ENCODE measurements at places on chromosomes 16 and 17.

- no peak for DNase-seq
Measured at GRCh38 chr17:68661265-68662036, 60.3 kb upstream of the FAM20A start.

DNA sequence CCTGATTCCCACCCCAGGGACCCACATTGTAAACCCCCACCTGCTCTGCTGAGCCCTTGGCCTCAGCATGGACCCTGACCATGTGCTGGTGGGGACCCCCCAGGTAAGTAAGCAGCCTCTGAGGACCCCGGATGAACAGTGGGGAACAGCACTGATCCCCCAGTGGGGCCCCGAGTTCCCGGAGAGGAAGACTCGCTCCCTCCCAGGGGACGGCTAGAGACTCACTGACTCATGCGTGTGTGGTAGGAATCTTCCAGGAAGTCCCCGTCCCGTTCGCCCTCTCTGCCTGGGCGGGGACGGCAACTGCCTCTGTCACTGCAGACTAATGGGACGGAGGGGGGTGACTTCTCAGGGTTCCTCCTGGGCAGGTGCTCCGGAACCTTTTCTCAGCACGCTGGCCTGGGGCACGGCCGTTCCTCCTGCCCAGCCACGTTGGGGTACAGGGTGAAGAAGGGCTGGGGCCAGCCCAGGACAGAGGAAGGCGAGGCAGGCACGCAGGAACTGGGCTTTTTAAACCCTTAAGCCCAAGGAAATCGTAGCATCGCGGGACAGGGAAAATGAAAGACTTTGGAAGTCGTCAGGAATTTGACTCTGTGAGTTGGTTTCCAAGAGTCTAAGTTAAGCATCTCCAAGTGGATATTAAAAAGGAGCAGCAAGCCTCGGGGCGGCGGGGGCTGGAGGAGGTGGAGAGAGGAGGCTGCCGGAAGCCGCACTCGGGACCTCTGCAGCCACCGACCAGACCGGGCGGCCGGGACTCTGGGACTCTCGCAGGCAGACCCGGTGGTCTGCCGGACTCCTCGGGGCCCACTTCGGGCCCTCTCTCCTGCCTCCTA, 178.7 kb downstream of the SEC14L1 start:
- DNase-seq: peak; percentile 42

- DNase-seq: no peak
Measured at GRCh38 chr17:48202959-48203358, 95.4 kb downstream of the SNX11 start.

GRCh38 chr17:59387351-59388068, 56.1 kb downstream of the YPEL2 start:
- no peak for DNase-seq

DNA sequence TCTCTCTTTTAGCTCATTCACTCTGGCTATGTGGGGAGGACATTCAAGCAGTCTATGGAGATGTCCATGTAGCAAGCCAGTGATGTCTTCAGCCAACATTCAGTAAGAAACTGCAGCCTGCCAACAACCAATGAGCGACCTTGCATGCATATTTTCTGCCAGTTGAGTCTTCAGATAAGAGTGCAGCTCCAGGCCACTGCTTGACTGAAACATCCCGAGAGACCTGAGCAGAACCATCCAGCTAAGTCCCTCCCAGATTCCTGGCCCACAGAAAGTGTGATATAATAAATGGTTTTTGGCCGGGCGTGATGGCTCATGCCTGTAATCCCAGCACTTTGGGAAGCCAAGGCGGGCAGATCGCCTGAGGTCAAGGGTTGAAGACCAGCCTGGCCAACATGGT, 10.5 kb upstream of the C17orf58 start:
- no peak for DNase-seq

DNA sequence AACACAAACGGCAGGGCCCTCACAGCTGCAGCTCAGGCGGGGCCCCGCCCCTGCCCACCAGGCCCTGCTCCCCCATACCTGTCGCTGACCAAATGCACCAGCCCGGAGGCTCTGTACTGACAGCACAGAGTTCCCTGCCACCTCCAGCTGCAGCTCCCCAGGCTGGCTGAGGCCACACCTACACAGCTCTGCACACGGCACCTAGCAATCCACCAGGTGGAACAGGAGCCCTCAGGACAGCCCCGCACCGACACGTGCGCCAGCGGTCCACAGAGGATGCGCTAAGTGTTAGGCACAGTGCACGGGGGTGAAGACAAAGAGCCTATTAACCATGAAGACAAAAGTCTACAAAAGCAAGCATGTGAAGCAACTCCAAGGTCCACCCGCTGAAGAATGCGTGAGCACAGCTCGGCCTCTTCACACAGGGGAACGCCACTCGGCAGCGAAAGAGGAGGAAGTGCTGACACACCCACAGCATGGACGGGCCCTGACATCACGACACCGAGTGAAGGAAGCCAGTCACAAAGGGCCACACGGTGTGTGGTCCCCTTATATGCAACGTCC, 5.4 kb downstream of the ZCCHC14 start:
- DNase-seq: no peak

DNA sequence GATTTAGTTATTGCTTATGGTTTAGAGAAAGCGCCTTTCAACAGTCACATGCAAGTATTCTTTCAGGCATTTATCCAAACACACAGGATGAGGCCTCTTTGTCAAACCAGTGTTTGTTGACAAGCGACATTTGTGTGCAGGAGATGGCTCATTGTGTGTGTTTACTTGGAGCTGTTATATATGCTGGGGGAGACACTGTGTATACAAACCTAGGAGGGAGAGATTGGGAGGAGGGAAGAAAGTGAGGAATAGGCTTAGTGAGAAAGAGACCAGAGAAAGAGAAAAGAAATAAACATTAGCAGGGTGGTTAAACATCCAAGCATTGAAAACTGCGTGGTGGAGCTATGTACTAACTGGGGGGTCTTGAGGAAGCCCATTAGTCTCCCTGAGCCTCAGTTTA, 437.6 kb downstream of the MAF start:
- no peak for DNase-seq

- DNase-seq: no peak
Measured at GRCh38 chr17:37816950-37817349, 72.1 kb upstream of the HNF1B start.

GRCh38 chr17:82215095-82215971, 2.7 kb upstream of the CCDC57 start:
- DNase-seq: no peak

- no peak for DNase-seq
Measured at GRCh38 chr17:3295632-3296031, 2.5 kb downstream of the OR3A1 start.
